ENCODE measurements at places on chromosomes 6 and 20.

DNA sequence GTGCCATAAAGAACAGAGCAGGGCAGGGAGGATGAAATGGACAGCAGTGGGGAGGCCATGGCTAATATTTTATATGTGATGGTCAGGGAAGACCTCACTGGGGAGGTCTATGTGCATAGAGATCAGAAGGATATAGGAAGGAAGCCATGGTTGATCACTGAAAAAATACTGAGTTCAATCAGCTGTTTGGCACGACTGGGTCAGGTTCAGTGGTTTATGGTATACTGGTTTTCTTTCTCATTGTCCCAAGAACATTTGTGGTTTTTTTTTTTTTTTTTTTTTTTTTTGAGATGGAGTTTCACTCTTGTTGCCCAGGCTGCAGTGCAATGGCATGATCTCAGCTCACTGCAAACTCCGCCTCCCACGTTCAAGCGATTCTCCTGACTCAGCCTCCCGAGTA, 78.3 kb upstream of the TIAM2 start:
- no peak for DNase-seq

DNA sequence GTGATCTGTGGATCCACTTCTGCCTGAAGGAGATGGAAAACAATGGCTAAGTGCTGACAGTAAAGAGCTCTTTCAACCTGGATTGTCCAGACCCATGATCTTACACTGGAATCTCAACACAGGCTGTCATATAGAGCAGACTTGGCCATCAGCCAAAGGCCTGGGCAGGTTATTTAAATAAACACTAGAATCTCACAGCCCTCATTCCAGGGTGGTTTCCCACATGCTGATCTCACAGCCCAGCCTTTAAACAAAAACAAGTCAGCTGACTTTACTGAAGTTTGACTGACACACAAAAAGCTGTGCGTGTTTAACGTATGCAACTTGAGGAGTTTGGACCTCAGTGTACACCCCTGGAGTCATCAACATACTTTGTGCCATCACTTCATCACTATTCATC, 28.4 kb downstream of the SYNDIG1 start:
- no peak for DNase-seq

DNA sequence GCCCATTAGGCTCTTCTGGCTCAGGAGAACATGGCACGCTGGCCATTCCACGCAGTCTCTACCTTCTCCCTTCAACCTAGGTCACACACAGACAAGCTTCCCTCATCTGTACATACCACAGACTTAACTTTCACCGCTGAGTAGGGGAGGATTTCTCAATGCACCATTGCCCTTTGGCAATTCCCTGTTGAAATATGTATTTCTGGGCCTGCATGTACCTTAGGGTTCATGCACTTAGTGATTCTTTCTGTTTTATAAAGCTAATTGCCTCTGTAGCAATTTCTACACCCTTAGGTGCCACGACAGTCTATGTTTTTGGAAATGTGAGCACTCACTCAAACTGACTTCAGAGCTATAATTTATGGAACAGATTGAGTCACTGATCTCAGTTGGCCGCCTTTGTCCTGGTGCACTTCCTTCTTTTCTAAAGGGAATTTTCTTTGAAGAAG, 253.8 kb upstream of the PRDM1 start:
- no peak for DNase-seq

DNA sequence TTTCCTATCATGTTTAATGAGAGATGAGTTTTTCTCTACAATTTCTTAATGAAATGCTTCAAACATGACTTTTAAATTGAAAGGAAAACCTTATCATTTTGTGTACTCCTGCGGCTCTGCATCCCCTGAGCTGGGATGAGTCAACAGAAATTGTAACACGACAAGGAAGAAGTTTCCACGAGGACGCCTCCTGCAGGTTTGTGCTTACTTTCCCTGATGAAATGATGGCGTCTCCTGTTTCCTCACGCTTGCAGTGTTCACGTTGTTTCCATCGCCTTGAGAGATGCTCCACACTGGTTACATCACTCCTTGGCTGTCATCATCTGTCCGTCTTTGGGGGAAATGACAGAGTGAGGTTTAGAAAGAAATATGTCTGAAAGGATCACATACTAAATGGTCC, 233.7 kb upstream of the ZFP64 start:
- no peak for DNase-seq

GRCh38 chr6:52595000-52595795, 18.3 kb upstream of the TRAM2 start:
- peak; percentile 53 for DNase-seq

- no peak for DNase-seq
Measured at GRCh38 chr6:97909380-97909779, 626.4 kb upstream of the MMS22L start.

- no peak for DNase-seq
Measured at GRCh38 chr20:46291401-46291800, 16.9 kb downstream of the CDH22 start.

- no peak for DNase-seq
Measured at GRCh38 chr6:168533414-168533813, 92.4 kb downstream of the SMOC2 start.

GRCh38 chr20:37749218-37749617, 55.4 kb downstream of the CTNNBL1 start:
- DNase-seq, result no peak
